ENCODE measurements at places on chromosomes 5 and 9. TPM values are rescaled to one million over a fixed set of nuclear protein-coding genes. Genes with fewer than 3 reads are reported as not detected.

The SPINK4 gene
- not detected for total RNA-seq

The ANKRD18B gene
- 33.6 TPM for total RNA-seq

The MCTP1 gene
- 15.5 TPM for total RNA-seq

The ARL14EPL gene
- not detected for total RNA-seq

The TAL2 gene
- total RNA-seq = not detected

The TXNDC15 gene
- total RNA-seq = 47.8 TPM

The GRM6 gene
- total RNA-seq = 0.47 TPM

The NSMF gene
- total RNA-seq = 81.7 TPM

The SPATA31A7 gene
- total RNA-seq = 2.3 TPM

The SPATA31D4 gene
- 6.1 TPM for total RNA-seq

DNA sequence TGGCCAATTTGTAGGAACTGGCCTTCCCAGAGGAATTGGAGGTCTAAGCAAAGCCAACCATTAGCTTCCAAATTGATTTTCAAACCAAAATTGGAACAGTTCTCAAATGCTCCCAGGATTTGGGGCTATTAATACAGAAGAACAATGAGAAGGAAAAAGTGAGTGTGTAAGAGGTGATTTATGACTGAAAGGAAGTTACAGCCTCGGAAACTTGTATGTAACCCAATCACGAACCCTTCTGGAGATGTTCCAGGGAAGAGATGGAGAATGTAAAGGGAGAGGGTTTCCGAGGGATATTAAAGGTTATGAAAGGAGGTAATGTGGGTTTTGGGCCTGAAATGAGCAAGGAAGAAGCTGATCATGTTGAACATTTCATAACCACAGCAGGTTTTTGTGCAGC lies 93.2 kb upstream of the CXCL14 start:
- DNase-seq = no peak

GRCh38 chr9:76588316-76588715 lies 129.3 kb downstream of the GCNT1 start:
- no peak for DNase-seq

- no peak for DNase-seq
Measured at GRCh38 chr9:109861499-109861898, 81.5 kb downstream of the PALM2AKAP2 start.

- DNase-seq = no peak
Measured at GRCh38 chr9:17881371-17881770, 302.5 kb downstream of the SH3GL2 start.

- no peak for DNase-seq
Measured at GRCh38 chr5:147619281-147619878, 109.5 kb upstream of the DPYSL3 start.

DNA sequence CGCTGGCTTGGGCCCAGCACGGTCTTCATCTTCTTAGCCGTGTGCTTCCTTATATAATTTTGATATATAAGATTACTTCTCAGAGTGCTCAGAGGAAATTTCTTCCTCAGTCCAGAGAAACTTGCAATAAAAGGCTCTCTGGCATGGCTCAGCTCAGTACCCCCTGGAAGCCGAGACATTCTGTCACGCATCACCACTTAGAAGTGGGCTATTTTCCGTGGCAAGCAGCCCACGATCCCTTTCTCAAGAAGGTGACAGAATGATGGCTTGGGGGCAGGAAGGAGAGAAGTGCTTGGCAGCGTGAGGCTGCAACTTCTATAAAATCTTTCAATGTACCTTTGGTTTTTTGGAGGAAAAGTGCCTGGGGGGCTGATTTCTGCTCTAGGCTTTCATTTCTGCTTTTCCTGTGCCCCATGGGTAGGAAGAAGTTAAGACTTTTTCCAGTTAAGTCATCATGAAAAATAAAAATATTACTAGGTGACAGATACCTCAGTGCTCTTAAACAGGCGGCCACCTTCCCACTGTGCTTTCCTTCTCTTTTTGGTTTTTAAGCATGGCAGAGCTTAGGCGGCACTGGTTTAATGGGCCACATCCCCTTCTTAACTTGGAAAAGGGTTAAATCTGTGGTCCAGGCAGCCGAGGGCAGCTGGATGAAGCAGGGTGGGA lies 104.6 kb downstream of the MVB12B start:
- no peak for DNase-seq

GRCh38 chr5:141874262-141874964 lies 3.8 kb downstream of the PCDH1 start:
- DNase-seq = peak; percentile 19

DNA sequence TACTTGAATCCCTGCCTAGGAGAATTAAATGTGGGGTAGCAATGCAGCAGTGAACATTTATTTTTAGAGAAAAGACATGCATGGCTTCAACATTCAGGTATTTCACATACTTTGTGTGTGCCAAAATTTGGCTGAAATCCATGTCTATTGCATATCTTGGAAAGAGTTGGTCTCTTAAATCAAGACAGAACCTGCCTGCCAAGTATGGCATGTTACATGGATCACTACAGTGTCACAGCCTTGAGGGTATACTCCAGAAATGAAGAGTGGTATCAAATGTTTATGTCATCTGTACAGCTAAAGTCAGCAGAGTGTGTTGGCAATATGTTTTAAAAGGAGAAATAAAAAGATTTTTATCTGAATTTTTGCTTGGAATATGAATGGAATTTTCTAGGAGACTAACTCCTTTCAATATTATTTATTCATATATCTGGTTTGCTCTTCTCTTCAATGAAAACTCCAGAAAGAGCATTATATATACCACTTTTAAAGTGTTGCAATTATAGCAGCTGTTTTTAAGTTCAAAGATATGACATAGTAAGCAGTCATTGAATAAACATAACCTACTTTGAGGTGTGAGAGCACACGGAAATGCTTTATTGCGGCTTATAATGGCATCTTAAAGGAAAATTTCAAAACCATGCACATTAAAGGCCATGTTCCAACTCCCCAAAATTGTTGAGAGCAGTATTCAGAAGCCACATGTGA lies 95.4 kb upstream of the MINAR2 start:
- DNase-seq = no peak

DNA sequence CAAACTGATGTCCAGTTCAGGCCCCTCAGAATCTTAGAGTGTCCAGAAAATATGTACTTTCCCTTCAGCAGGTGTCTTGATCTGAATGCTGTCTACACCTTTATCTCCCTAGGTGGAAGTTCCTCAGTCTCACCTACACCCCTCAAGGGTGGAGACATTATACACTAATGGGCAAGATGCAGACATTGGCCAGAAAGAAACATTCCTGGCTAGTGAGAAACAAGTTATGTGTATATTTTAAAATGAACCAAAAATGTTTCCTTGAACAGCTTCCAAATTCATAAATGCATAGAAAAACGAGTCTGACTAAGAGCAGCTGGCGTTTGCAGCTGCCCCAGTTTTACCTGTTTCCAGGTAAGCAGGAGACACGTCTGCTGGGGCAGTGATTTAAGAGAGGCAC lies 140.5 kb upstream of the IRX4 start:
- DNase-seq = no peak

DNA sequence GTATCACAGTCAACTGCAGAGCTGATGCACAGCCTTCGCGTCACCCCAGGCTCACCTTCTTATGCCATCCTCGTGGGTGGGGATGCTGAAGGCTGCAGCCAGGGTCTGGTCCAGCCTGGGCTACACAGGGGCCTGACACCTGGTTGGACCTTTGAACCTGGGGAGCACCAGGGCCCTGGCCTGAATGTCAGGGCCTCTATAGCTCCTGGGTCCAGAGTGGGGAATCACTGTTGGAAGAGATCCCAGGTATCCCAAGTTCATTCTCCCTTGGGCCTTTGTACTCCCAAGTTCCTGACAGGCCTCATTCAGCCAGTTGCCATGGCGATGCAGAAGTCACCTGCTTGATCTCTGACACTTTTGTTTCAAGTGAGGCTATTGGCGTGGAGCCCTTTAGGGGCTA lies 43.8 kb downstream of the ZNF618 start:
- no peak for DNase-seq

- no peak for DNase-seq
Measured at GRCh38 chr9:137702615-137703379, 84.0 kb downstream of the EHMT1 start.

DNA sequence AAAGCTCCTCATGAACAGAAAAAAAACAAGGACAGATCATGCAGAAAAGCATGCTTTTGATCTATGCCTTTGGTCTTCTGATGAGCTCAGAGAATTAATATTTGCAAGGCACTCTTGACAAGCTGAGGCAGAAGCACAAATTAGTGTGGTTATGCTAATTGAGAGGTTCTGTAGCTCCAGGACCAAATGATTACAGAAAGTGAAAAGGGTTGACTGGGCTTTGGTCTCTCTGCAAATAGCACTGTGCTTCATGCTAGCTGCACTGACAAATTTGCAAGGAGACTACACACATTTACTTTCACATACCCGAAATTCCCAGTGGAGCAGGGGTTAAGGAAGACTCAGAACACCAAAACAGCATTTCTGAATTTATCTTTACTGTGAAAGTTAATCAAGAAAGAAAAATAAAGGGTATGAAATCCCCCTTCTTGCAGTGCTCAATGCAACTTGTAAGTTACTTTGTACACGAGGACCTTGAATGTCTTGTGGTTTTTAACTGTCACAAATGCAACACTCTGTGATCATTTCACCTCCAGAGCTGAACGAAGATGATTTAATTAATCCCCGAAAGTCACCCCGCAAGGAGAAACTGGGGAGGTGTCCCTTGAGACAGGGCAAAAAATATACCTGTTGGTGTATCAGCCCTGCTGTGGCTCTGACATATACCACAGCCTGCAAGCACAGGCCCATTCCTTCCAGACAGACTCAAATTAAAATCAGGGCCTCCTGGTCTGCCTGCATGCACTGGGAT lies 11.9 kb downstream of the RAPGEF1 start:
- DNase-seq = no peak

DNA sequence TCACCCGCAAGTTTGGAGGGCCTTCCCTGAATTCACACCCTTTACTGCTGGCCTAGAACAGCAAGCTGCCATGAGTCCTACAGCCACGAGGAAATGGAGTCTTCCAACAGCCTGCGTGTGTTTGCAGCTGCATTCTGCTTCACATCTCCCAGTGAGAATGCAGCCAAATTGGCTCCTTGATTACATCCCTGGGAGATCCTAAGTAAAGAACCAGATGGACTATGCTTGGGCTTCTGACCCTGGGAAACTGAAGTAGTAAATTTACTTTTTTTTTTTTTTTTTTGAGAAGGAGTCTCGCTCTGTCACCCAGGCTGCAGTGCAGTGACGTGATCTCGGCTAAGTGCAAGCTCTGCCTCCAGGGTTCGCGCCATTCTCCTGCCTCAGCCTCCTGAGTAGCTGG lies 617.0 kb upstream of the CDH18 start:
- no peak for DNase-seq

DNA sequence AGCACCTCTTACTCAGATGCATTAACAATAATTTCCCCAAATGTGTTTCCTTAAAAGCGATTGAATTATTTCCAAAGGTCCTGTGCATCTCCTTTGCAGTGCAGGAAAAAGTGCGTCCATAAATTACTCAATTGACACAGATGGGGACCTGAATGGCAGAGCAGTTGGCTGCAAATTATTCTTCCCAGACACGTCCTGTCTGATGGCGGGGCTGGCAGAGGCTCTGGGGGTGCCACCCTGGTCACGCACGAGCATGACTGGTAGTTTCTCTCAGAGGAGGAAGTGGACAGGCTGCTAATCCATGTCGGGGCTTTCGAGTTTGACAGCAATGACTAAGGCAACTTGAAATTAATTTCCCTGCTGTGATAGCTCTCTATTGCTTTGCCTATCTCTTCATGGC lies 264.8 kb upstream of the BRINP1 start:
- DNase-seq = no peak

DNA sequence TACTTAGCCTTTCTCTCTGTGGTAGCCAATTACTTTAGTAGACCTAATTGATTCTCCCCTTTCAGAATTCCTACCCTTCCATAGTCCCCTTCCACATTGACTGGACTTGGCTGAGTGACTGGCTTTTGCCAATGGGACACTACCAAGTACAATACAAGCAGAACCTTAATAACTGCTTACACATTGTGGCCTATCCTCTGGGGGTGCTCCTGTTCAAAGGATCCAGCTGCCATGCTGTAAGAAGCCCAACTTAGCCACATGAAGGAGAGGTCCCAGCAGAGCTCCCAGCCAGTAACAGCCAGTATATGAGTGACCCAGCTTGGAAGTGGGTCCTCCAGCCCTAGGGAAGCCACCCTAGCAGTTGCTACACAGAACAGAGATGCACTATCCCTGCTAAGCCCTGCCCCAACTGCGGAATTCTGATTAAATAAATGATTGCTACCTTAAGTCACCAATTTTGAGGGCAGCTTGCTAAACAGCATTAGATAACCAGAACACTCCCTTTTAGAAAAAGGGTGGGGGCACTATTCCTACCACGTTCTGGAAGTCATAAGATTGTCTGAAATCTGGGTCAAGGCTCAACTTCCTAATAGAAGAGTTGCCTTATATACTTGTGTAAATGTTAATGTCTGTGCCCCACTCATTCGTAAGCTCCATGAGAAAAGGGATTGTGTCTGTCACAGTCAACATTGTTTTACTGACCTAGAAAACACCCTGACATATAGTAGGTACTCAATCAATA lies 11.1 kb upstream of the APTX start:
- DNase-seq = no peak

- no peak for DNase-seq
Measured at GRCh38 chr9:129403779-129404620, 216.9 kb downstream of the C9orf50 start.

DNA sequence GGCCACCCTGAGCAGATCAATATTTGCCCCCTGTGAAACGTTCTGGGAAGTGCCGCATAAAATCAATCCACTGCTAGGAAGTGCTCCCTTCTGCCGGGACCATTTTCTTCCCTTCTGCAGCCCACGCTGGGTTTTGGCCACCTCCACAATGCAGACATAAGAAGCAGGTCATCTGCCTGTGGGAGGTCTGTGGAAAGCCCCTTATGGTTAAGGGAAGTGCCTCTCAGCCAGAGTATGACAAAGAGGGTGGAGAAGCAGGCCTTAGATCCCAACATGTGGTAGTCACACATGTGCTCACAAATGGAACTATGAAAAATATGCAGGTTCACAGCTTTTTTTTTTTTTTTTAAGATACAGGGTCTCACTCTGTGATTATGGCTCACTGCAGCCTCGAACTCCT lies 82.8 kb downstream of the SLC1A3 start:
- no peak for DNase-seq

- DNase-seq = no peak
Measured at GRCh38 chr5:32909207-32909606, 198.1 kb downstream of the NPR3 start.

DNA sequence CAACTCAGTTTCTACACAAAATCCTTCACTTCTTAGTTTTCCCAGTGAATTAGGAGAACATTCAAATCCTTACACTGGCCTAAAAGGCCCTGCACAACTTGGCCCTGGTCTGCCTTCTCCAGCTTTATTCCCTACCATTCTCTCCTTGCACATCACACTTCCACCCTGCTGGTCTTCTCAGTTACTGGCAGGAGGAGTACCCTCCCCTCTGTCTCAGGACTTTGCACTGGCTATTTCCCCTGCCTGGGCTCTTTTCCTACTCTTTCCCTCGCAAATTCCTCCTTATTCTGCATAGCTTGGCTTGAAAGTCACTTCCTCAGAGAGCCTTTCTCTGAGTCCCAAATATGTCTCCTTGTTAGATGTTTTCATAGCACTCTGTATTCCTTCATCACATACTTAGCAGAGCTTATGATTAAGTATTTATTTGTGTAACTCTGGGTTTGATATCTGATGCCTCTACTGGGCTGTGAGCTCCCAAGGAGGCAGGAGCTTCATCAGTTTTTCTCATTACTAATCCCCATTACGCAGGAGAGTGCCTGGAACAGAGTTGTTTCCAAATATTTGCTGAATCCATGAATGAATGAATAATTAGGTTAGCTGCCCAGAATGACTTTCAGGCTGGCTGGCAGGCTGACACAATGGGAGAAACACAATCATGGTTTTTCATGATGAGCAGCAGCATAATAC lies 159.8 kb upstream of the KLF9 start:
- no peak for DNase-seq

Measured in testis (tissue), 5 donors.